ENCODE measurements at places on chromosomes 4 and X.

- DNase-seq: no peak
These were observed 226.8 kb upstream of the LNX1 start for GRCh38 chr4:53818104-53818503.

- no peak for DNase-seq
These were observed 195.2 kb downstream of the KDR start for GRCh38 chr4:54930226-54930625.

DNA sequence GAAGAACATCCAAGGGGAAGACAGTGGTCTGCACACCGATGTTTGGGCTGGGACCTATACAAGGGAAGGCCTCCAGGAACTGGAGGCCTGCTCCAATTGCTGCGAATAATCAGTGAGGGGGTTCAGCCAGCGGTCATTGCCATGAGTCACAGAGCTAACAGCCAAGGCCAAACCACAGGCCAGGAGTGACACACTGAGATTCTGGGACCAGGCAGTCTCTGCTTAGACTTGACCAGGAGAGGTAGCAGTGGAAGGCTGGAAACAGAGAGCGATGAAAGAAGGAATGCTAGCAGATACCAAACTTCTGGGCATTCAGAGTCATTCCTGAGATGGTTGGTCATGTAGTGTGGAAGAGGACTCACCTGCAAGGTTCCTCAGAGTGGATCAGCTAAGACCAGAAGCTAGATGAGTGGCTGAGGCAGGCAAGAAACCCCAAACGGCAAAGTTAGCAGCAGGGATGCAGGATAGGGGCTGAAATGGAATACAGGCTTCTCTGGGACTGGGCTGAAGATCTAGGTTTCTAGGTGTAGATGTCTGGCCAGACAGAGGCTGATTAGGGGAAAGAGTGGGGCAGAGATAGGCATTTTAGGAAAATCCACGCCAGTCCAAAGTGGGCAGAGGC is 54.7 kb downstream of the CNGA2 start:
- no peak for DNase-seq

DNA sequence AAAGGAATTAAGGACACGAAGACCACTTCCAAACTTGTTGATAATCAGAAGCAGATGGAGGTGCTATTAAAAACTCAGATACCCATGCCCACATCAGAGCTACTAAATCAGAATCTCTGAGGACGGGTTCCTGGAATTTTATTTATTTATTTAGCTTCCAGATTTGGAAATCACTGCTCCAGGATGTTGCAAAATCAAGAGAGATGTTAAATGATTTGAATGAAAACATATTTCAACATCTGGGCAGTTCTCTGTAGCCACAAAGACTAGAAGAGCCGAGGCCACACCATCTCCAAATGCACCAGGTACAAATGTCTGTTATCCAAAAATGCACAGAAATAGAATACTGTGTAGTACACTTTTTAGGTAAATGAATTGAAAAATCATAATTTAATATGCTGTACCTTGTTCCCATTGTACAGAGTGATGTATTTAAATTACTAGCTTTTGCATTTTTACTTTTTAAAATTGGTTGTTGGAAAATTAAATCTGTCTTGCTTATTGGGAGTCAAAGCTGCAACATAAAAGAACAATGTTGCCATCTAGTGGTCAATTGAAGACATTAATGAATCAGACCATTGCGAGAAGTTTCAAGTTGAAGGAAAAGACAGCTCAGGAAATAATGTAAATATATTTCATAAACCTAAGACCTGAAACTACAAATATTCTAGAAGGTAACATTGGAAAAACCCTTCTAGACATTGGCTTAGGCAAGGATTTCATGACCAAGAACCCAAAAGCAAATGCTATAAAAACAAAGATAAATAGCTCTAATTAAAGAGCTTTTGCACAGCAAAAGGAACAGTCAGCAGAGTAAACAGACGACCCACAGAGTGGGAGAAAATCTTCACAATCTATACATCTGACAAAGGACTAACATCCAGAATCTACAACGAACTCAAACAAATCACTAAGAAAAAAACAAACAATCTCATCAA is 151.3 kb upstream of the TTC29 start:
- peak; percentile 70 for DNase-seq

- no peak for DNase-seq
These were observed 793 bp upstream of the DCUN1D4 start for GRCh38 chr4:51842167-51842553.

DNA sequence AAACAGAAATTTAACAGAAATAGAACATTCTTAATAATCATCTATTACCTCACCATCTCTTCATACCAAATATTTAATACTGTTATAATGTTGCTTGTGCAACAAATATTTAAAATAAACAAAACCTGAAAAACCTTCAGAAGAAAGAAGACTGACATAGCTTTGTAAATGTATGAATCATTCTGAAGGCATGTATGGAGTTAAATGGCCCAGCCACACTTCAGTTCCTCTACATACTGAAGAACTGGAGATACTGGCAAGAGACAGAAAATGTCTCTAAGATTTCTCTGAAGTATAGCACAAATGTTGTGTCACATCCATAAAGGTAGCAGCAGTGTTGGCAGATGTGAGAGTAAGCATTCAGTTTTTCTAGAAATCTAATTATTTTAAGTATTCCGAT is 275.3 kb upstream of the FGF13 start:
- no peak for DNase-seq

Data from suppressor macrophage treated with lipopolysaccharide for 1 hour (primary cell).